ENCODE measurements at places on chromosomes 1 and 21. TPM values are rescaled to one million over a fixed set of nuclear protein-coding genes. Genes with fewer than 3 reads are reported as not detected.

GRCh38 chr1:117166076-117166475, 44.5 kb upstream of the TRIM45 start:
- DNase-seq: no peak

- no peak for DNase-seq
Measured at GRCh38 chr1:189597083-189597482, 880.6 kb downstream of the BRINP3 start.

- no peak for DNase-seq
Measured at GRCh38 chr1:172533513-172534151, 682 bp downstream of the SUCO start.

DNA sequence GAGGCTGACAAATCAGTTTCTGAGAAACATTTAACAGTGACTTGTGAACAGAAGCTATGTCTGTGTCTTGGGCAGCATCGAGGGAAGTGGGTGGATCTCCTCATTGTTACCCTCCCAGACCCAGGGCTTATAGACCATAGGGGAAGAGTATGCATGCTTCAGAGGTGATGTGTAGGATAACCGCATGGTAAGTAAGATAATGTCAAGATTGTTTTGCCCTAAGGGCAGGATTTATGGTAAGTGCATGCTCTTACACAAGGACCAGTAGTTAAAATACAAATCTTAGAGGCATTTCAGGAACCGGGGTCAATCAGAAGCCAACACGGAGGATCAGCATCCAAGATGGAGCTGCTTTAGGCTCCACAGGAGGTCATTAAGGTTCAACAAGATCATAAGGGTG, 7.7 kb upstream of the PRMT2 start:
- DNase-seq: no peak

DNA sequence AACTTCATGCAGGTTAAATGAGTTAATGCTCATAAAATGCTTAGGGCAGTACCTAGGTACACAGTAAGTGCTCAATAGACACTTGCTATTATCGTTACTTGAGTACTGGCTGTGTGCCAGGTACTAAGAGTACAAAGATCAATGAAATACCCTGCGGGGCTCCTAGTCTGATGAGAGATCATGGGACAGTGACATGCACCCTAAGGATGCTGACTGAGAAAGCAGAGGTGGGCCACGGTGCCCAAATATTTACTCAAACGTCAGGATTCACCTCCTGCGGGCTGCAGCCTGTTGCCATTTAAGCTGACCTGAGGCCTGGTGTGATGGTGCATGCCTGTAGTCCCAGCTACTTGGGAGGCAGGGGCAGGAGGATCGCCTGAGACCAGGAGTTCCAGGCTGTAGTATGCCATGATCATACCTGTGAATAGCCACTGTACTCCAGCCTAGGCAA, 19.8 kb upstream of the LUZP1 start:
- no peak for DNase-seq

DNA sequence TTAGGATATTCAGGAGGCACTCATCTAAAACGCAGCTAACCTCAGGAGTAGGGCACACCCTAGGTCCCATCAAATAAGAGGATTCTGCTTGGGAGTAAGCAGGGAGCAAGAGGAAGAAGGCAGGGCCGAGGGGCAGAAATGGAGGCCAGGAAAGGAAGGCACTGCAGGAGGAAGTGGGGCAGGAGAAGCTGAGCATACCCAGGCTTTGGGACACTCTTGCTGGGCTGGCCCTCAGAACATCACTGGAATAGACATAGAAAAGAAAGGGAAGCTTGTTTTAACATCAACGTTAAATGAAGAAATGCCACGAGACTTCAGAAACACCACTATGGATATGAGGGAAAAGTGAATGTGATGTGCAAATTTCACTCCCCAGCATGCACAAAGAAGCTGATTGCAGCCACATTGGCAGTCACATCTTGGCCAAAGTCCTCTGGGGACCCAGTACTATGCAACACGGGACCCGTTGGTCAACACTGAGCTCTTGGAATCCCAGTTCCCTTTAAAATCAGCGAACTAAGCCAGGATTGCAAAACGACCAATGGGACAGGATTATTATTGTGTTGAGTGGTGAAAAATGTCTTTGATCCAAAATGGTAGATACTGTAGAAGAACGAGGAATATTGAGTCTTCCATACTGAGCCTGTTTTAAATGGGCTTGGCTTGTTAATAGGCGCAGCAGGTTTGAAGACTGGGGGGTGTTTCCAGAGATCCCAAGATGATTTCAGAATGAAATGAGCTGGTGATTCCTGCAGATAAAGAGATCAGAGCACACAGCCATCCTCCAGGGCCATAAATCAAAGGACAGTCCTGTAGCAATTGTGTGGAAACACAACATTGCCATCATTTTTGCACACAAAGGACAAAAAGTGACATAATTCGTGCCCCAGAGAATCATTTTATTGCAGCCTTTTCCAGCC, 152.4 kb downstream of the TOMM20 start:
- DNase-seq: no peak

GRCh38 chr1:150696162-150696561, 792 bp downstream of the GOLPH3L start:
- DNase-seq: no peak

- DNase-seq: no peak
Measured at GRCh38 chr1:214058076-214058475, 70.3 kb downstream of the PROX1 start.

GRCh38 chr1:93490357-93490756, 42.4 kb downstream of the FNBP1L start:
- no peak for DNase-seq

- DNase-seq: no peak
Measured at GRCh38 chr1:32447469-32448185, 17.2 kb upstream of the ZBTB8B start.

DNA sequence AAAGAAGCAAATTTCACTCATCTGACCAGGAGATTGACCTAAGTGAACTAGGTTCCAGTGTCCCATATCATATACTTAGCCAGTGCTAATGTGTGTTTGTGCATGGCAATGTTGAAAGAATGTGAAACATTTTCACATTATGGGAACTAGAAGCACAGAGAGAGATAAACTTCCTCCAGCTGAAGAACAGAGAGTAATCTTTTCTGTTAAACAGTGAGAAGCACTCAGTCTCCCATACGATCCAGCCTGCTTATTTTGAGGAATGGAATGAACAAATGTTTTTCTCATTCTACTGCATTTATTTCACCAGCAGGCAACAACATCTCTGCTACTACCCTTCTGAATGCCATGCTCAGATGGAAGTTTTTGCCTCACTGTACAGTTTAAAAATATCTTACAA, 170.5 kb downstream of the TTLL7 start:
- no peak for DNase-seq

- DNase-seq: no peak
Measured at GRCh38 chr1:18473195-18473815, 7.4 kb upstream of the KLHDC7A start.

DNA sequence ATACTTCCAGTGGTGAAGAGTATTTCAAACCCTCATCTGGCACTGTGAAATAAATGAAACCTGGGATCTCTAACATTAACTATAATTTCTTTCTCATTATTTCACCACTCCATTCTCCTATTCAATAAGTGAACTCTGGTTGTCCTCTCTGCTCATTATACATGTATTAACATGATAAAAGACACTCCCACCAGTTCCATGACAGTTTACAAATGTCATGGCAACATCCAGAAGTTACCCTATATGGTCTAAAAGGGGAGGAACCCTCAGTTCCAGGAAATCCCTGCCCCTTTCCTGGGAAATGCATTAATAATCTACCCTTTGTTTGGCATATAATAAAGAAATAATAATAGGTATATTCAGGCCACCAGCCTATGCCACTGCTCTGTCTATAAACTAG, 62.7 kb upstream of the BRINP3 start:
- no peak for DNase-seq

DNA sequence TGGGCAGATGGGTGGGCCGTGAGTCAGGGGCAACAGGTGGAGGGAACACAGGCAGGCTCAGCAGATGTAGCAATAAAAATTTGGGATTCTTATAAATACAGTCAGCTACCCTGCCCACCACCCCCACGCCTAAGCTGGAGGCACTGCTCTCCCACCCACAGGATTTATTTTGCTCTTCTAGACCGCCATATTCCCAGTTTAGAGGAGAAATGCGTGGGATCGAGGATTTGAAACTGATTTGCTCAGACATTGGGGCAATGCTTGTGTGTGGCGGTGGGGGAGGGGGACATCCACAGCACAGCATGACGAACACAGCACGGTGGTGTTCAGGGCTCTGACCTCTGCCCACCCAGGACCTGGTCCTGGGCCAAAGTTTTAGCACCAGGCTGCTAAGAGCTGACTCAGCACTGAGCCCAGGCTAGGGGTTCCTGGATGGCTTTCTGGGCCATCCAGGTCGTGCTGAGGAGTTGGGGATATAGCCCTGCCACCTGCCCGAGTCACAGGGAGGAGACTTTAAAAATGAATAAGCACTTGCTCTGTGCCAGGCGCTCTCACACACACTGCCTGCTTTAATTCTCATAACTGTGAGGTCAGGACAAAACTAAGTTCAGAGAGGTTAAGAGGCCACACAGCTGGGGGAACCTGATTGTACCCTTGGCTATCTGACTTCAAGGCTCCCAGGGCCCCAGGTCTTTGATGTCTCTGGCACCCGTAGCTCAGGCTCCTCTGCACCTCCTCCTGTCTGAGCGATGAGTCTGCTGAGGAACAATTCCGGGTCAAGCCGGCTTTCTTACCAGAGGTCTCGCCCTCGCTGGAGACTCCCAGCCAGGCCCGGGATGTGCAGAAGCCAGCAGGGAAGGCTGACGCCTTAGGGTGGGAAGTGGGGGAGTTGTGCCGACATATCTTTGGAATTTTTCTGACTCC, 29.4 kb upstream of the CSF1 start:
- no peak for DNase-seq

Gene SLC44A5
- total RNA-seq: 0.68 TPM

Gene SWT1
- total RNA-seq: 5.1 TPM

Gene CAPN8
- not detected for total RNA-seq

Gene GUK1
- total RNA-seq: 252 TPM

Gene KCNJ10
- not detected for total RNA-seq

Gene COL24A1
- 2.8 TPM for total RNA-seq

Data from thoracic aorta (tissue), 2 donors.